ENCODE measurements at places on chromosomes 12 and 14.

- no peak for DNase-seq
Observed at GRCh38 chr12:88035907-88036289, 6.7 kb upstream of the C12orf50 start.

GRCh38 chr12:1662761-1663439 is 28.0 kb upstream of the ADIPOR2 start:
- DNase-seq = no peak

DNA sequence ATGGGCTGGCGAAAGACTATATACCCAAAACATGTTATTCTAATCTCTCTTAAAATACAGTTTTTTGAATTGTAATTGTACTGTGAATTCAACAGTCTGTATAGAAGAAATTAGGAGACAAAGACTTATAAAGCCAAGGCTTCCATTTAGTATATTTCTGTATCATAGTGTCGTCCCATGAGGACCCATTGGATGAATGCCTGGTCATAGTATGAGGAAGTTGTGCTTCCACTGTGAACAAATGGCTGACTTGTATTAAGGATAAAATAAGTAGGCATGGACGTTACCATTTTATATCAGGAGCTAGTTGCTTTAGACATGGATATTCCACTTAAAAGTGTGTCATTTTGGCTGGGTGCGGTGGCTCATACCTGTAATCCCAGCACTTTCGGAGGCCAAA is 55.9 kb upstream of the NAV3 start:
- no peak for DNase-seq

- DNase-seq = no peak
Observed at GRCh38 chr14:67650151-67650550, 24.3 kb downstream of the VTI1B start.

DNA sequence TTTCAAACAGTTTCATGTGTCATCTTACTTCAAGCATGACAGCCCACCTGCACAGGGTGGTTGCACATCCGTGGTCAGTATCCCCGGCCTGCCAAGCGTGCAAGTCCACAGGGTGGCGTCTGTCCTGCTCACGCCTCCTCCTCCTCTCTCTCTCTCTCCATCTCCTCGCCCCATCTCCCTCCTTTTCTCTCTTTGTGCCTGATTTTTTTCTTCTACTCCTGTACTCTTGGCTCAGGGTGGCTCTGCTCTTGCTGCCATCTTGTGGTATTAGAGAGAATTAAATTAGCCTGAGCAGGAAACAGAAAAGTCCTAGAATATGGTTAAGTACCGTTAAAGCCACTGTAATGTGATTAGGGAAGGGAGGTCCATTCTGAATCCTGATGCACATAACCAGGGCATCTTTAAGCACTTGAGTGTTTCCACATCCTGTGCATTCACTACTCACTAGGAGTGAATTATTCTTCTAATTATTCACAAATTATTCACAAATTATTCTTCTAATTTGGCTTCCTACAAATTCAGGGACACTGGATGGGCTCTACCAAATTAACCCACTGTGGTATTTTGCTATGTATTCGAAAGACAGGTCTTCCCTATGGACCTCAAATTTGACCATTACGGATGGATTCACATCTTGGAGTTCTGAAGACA is 25.5 kb upstream of the DTX1 start:
- DNase-seq = no peak

DNA sequence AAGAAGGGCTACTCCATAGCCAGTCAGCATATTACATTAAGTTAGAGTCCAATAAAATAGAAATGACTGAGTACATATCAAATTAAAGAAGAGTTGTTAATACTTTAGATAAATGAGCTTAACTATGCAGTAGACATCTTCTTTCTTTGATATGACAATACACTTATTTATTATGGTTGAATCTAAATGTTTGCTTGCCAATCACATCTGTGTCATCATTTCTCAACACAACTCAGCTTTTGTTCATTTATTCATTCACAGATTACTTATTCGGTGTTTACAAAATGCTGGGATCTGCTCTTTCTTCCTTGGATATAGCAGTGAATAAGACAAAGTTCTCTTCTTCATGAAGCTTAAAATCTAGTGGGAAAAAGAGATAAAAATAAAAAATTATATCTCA is 614.6 kb upstream of the ATP2B1 start:
- DNase-seq = no peak

GRCh38 chr12:23556661-23557060 is 392.8 kb downstream of the SOX5 start:
- no peak for DNase-seq

DNA sequence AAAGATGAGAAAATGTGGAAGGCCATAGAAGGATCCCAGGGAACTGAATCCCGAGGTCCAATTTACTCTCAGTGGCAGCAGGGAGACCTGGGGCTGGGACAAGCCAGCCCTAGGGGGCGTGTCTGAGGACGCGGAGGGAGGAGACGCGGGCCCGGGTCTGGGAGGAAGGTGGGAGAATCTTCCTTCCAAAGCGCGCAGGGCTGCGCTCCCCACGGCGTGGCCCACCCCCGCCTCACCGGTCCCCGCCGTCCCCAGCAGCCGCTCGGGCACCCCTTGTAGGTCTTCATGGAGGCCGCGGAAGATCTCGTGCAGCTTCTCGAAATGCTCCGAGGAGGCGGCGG is 323 bp downstream of the VTI1B start:
- DNase-seq = peak; percentile 31

All from stimulated activated CD8-positive, alpha-beta memory T cell treated with anti-CD3 and anti-CD28 coated beads, Interleukin-4, amount 100 ng/mL, for 24 hours (primary cell).